ENCODE measurements at places on chromosomes 4 and X. TPM values are rescaled to one million over a fixed set of nuclear protein-coding genes. Genes with fewer than 3 reads are reported as not detected.

The LONRF3 gene
- 1.2 TPM for total RNA-seq

- H3K4me3 ChIP-seq = no peak overlapping the region
- DNase-seq = no peak
- no peak overlapping the region for H3K27ac ChIP-seq
Measured at GRCh38 chr4:6887591-6888371, 21.8 kb upstream of the TBC1D14 start.

GRCh38 chr4:148868191-148868590 lies 426.0 kb upstream of the NR3C2 start:
- H3K4me3 ChIP-seq = no peak overlapping the region
- H3K4me1 ChIP-seq = no peaks in the 10 kb centered on the region
- no peaks in the 10 kb centered on the region for H3K36me3 ChIP-seq
- no peaks in the 10 kb centered on the region for H3K27me3 ChIP-seq

- no peak overlapping the region for H3K4me3 ChIP-seq
- no peak overlapping the region for H3K27ac ChIP-seq
- H3K36me3 ChIP-seq = no peaks in the 10 kb centered on the region
Measured at GRCh38 chr4:150251752-150252190, 173.5 kb downstream of the DCLK2 start.

The IGSF1 gene
- not detected for total RNA-seq

- no peaks in the 10 kb centered on the region for H3K4me1 ChIP-seq
- no peak overlapping the region for H3K4me3 ChIP-seq
- no peak for DNase-seq
- H3K27ac ChIP-seq = no peak overlapping the region
- H3K36me3 ChIP-seq = no peaks in the 10 kb centered on the region
- H3K27me3 ChIP-seq = no peaks in the 10 kb centered on the region
Measured at GRCh38 chr4:14513471-14513870, 488.8 kb upstream of the CPEB2 start.

The CT45A10 gene
- total RNA-seq = not detected

GRCh38 chr4:38667085-38667893 lies 3.3 kb downstream of the KLF3 start:
- H3K4me1 ChIP-seq = peaks cover 71% of the 10 kb centered on the region
- DNase-seq = peak; percentile 78
- H3K4me3 ChIP-seq = peak overlapping the region; percentile 29
- no peaks in the 10 kb centered on the region for H3K27me3 ChIP-seq

GRCh38 chr4:66750273-66750672 lies 795.0 kb downstream of the CENPC start:
- H3K4me3 ChIP-seq = no peak overlapping the region
- H3K4me1 ChIP-seq = no peaks in the 10 kb centered on the region
- no peaks in the 10 kb centered on the region for H3K27me3 ChIP-seq
- DNase-seq = no peak

DNA sequence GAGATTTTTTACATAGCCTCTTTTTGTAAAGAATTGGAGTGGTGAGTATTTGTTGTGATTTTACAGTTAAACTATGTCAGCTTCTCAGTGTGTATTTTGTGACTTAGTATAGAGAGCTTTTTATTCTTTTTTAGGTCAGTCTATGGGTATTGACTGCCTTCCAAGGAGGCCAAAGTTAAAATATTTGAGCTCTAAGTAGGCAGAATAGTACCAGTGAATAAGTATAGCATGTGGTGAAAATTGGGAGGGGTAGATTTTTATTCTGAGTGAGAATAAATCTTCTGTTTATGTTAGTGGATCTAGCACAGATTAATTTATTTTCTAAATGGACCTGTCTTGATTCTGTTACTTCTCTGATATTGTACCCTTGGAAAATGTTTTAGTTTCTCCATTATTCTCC lies 37.5 kb downstream of the HERC3 start:
- no peak overlapping the region for H3K27ac ChIP-seq
- no peaks in the 10 kb centered on the region for H3K27me3 ChIP-seq
- no peaks in the 10 kb centered on the region for H3K36me3 ChIP-seq

GRCh38 chrX:110665223-110666002 lies 130.2 kb downstream of the CHRDL1 start:
- no peaks in the 10 kb centered on the region for H3K27me3 ChIP-seq
- H3K4me1 ChIP-seq = no peaks in the 10 kb centered on the region
- DNase-seq = no peak
- H3K36me3 ChIP-seq = no peaks in the 10 kb centered on the region

GRCh38 chr4:99314211-99314610 lies 7.0 kb downstream of the ADH1B start:
- H3K27me3 ChIP-seq = peaks cover 2% of the 10 kb centered on the region
- DNase-seq = no peak
- H3K36me3 ChIP-seq = no peaks in the 10 kb centered on the region
- no peaks in the 10 kb centered on the region for H3K4me1 ChIP-seq

The ARHGEF6 gene
- 43.4 TPM for total RNA-seq

GRCh38 chrX:139025816-139026215 lies 314.3 kb upstream of the FGF13 start:
- H3K4me3 ChIP-seq = no peak overlapping the region
- no peak overlapping the region for H3K27ac ChIP-seq
- no peaks in the 10 kb centered on the region for H3K36me3 ChIP-seq
- H3K27me3 ChIP-seq = no peaks in the 10 kb centered on the region

- no peak for DNase-seq
- no peaks in the 10 kb centered on the region for H3K36me3 ChIP-seq
- no peak overlapping the region for H3K4me3 ChIP-seq
- no peak overlapping the region for H3K27ac ChIP-seq
Measured at GRCh38 chr4:185722029-185722316, 90.0 kb downstream of the SORBS2 start.

DNA sequence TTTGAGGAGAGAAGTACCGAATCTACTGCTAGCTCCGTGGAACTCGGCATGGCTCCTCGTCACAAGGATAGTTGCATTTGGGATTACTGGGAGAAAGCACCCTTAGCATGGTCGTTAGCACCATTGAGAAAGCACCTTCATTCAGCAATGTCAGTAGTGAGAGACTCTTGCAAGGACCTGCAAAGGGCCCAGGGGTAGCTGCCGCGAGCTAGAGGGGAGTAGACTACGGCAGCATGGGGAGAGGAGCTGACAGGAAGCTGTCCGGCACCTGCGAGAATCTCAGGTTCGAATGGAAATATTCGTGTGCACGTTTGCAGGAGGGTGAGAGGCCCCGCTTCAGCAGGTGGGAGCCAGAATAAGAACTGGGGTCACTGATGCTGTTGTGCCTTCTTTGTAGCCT lies 20.2 kb downstream of the TLR10 start:
- peak overlapping the region; percentile 28 for H3K4me3 ChIP-seq
- H3K4me1 ChIP-seq = peaks cover 82% of the 10 kb centered on the region
- peaks cover under 1% of the 10 kb centered on the region for H3K36me3 ChIP-seq
- peak overlapping the region; percentile 95 for H3K27ac ChIP-seq

DNA sequence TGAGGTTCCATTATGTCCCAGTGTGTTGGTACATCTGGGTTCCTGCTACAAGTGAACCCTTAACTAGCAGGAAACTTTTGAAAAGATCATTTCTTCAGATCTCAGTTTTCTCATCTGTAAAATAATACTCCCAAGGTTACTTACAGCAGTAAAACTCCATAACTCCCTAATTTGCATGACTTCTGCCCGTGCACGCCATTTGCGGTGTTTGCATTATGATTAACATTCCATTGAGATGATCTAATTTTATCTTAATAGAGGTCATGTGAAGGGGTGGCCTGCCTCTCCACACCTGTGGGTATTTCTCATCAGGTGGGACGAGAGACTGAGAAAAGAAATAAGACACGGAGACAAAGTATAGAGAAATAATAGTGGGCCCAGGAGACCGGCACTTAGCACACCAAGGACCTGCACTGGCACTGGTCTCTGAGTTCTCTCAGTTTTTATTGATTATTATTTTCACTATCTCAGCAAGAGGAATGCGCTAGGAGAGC lies 219.8 kb downstream of the TLL1 start:
- H3K27ac ChIP-seq = no peak overlapping the region
- no peaks in the 10 kb centered on the region for H3K36me3 ChIP-seq
- no peaks in the 10 kb centered on the region for H3K4me1 ChIP-seq
- H3K4me3 ChIP-seq = no peak overlapping the region
- no peaks in the 10 kb centered on the region for H3K27me3 ChIP-seq
- no peak for DNase-seq

The SH3BGRL gene
- 105 TPM for total RNA-seq

The USP26 gene
- total RNA-seq = not detected

DNA sequence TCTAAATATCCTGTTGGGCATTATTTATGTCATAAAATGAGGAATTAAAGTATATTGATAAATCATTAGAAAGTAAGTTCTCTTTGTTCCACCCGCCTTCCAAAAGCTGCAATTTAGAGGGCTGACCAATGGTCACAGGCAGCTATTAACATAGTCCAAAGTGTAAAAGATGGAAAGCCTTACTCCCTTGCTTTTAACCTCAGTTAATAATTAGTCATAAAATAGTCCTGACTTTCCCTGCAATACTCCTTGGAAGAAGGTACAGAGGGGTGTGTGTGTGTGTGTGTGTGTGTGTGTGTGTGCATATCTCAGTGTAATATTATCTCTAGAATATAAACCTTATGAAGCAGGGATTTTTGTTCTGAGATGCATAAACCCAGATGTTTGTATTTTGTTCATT lies 275.4 kb downstream of the FAT4 start:
- no peak overlapping the region for H3K27ac ChIP-seq
- no peak overlapping the region for H3K4me3 ChIP-seq
- no peak for DNase-seq
- no peaks in the 10 kb centered on the region for H3K27me3 ChIP-seq

DNA sequence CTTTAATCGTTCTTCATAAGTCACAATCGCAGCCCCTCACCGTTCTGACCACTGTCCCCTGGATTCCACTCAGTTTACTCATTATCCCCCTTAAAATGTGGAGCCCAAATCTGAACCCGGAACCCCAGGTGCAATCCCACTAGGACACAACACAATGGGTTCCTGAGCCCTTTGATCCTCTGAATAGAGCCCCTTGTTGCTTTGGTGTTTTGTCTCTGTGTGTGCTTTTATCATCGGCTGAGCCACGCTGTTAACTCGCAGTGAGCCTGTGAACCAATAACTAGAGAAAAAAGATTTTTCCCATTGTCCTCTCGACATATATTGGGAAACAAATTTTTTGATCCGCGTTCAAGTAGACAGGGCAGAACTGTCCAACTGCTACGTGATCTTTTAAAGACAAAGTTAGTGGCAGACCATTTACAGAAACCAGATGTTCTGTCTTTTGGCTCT lies 617 bp upstream of the PDHA1 start:
- peaks cover 16% of the 10 kb centered on the region for H3K4me1 ChIP-seq
- H3K27me3 ChIP-seq = no peaks in the 10 kb centered on the region
- peak overlapping the region; percentile 52 for H3K27ac ChIP-seq
- DNase-seq = no peak

- DNase-seq = no peak
- no peaks in the 10 kb centered on the region for H3K36me3 ChIP-seq
- H3K4me1 ChIP-seq = no peaks in the 10 kb centered on the region
- no peaks in the 10 kb centered on the region for H3K27me3 ChIP-seq
- H3K27ac ChIP-seq = no peak overlapping the region
- no peak overlapping the region for H3K4me3 ChIP-seq
Measured at GRCh38 chr4:137909529-137910309, 332.4 kb downstream of the SLC7A11 start.

DNA sequence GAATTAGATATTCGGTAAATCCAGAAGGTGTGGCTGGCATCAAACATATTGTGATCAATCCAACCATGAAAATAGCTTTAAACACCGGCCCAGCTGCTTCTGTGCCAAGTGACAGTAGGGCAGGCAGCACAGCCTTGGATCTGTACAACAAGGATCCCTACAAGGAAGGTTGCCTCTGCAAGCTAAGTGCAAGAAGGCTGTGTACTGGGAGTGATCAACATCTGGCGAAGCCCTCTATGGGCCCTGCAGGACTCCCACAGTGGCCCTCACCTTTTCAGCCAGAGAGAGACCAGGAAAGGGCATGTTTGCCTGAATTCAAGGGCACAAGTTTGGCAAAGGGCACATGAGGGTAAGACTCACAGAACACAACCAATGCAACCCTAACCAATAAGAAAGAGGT lies 9.6 kb downstream of the IRS4 start:
- H3K27me3 ChIP-seq = no peaks in the 10 kb centered on the region
- no peak overlapping the region for H3K4me3 ChIP-seq
- DNase-seq = no peak
- H3K4me1 ChIP-seq = no peaks in the 10 kb centered on the region

The PLAC8 gene
- total RNA-seq = 125 TPM

DNA sequence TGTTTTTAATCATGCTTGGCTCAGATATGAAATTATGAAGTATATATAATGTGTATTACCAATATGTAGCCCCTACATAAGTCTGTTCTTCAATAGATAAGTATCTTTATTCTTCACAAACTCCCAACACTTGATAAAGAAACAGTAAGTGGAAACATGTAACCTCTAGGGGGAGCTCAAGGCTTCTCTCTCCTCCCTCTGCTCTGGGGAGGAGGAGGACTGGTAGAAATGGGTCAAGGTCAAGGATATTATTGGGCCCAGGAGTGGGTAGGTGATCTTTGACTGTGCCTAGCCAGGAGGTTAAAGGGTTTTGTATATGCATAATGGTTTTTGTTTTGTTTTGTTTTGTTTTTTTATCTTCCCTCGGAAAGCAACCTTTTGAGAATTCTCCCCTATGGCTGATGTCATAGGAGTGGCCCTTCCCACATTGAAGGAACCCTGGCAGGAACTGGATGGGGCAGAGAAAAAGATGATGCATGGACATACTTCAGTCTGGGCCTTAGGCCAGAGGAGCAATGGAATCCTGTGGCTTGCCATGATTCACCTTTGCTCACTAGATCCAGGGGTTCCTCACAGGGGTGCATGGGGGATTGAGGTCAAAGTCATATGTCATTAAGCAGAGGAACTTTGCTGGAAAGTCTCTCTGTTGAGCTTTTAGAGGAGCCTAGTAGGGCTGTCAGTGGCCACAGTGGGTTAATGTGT lies 460.3 kb downstream of the MID1IP1 start:
- peaks cover 3% of the 10 kb centered on the region for H3K4me1 ChIP-seq
- no peaks in the 10 kb centered on the region for H3K36me3 ChIP-seq
- no peak overlapping the region for H3K4me3 ChIP-seq
- H3K27me3 ChIP-seq = no peaks in the 10 kb centered on the region
- peak; percentile 53 for DNase-seq

The FANCB gene
- 7.6 TPM for total RNA-seq
